ENCODE measurements at places on chromosomes 12 and 14. TPM values are rescaled to one million over a fixed set of nuclear protein-coding genes. Genes with fewer than 3 reads are reported as not detected.

The TMEM119 gene
- 0.10 TPM for total RNA-seq

The ADGRD1 gene
- total RNA-seq, result 1.0 TPM

The MGAT2 gene
- 43.7 TPM for total RNA-seq

The GPD1 gene
- total RNA-seq, result 0.10 TPM

The IRAK3 gene
- total RNA-seq, result 0.46 TPM

The SCNN1A gene
- total RNA-seq, result 0.17 TPM

The NINJ2 gene
- total RNA-seq, result 7.5 TPM

DNA sequence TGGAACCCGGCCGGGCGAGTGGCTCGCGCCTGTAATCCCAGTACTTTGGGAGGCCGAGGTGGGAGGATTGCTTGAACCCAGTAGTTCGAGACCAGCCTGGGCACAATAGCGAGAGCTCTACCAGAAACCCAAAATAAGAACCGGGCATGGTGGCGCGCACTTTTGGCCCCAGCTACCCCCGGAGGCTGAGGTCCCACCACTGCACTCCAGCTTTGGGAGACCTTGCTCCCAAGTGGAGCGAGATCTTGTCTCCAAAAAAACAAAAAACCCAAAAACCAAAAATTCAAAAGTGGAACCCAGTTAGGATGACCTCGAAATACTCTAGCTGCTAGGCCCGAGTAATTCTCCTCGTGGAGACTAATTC, 769 bp upstream of the VTI1B start:
- DNase-seq, result no peak
- H3K4me3 ChIP-seq, result peak overlapping the region; percentile 83
- peak overlapping the region; percentile 83 for H3K27ac ChIP-seq

DNA sequence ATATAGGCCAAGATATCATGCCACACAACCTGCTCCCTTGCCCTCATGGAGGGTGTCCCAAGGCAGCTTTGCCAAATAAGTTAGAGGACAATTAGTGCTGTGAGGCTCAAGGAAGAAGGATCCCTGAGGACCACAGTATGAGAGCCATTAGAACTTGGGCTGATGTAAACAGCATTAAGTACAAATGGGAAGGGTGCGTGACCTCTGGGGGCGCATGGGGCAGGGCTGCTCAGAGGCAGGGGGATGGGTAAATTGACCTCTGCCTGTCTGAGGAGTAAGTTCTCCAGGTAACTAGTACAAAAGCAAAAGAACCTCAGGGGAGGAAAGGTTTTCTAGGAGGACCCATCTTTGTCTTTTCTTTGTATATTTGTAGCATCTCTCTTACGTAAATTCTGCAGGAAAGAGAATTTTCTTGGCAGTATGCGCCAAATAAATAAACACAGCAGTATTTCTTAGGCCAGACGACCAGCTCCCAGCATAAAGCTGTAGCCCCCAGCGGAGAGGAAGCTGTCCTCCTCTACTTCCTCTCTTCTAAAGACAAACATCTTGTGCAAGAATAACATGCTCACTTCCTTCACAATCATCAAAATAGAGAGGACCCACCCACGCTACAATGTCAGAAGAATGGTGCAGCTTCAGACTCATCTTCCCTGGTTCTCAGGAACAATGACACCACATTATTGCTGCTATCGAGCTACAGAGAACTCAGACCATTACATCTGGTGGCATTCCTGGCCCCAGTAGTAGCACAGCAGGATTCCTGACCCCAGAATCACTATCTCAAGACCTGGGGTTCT, 16.4 kb upstream of the VWF start:
- no peaks in the 10 kb centered on the region for H3K27me3 ChIP-seq
- no peak overlapping the region for H3K4me3 ChIP-seq
- H3K4me1 ChIP-seq, result peaks cover 36% of the 10 kb centered on the region
- H3K36me3 ChIP-seq, result no peaks in the 10 kb centered on the region
- peak overlapping the region; percentile 81 for H3K27ac ChIP-seq

DNA sequence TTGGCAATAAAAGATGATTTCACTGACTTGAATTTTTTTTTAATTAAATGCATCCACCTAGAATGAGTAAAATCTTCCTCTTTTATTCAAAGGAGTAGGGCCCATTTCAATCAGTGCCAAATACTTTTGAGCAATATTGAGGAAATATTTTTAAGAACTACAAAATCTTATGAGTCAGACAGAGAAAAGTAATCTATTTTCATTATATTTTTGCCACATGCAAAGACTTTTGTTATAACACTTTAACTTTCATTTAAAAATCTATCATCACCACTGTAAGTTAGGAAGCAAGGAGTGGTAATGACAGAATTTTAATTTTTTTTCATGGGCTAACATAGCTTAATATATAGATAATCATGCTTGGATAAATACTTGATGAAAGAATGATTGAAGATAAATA, 345.2 kb upstream of the KITLG start:
- no peak overlapping the region for H3K4me3 ChIP-seq
- H3K4me1 ChIP-seq, result no peaks in the 10 kb centered on the region
- H3K27me3 ChIP-seq, result no peaks in the 10 kb centered on the region
- H3K27ac ChIP-seq, result no peak overlapping the region
- DNase-seq, result no peak
- H3K36me3 ChIP-seq, result no peaks in the 10 kb centered on the region

GRCh38 chr12:11882301-11883019, 188.3 kb upstream of the BCL2L14 start:
- H3K27me3 ChIP-seq, result no peaks in the 10 kb centered on the region
- DNase-seq, result no peak
- H3K36me3 ChIP-seq, result peaks cover 70% of the 10 kb centered on the region
- H3K27ac ChIP-seq, result no peak overlapping the region
- H3K4me3 ChIP-seq, result no peak overlapping the region

DNA sequence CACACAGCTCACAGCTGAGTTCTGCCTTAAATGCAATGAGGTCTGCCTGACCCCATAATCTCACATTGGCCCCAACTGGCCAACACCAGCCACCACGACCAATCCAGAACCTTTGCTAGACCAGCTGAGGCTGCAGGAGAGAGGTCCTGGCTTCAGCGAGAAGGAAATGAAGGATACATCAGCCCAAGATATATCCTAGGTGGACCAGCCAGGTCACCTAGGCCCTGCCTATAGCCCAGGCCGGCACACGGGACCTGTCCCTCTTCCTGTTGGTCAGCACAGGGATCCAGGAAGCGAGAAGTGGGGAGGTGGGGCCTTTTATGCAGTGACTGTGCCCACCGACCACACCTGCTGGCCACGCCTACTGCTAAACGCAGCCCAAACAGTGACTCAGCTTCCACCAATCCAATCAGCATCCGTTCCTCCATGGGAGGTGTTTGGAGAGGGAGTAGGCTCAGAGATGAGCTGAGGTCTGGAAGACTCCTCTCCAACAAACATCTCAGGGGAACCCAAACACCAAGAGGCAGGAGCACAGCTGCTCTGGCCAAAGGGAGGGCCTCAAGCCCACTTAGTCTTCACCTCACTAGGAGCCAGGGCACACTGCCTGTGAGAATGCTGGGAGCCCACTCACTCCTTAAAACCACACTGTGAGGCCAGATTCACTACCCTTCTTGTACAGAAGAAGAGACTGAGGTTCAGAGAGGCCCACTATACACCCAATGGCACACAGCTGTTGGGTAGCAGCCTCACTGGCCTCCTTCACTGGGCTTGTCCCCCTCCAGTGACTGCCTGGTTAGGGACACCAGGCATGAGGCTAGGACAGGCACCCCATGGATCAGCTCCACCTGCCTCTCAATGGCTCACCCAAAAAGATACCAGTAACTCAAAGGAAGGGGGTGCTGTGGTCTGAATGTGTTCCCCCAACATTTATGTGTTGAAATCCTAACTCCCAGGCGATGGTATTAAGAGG, 51.3 kb upstream of the PPP2R5C start:
- no peaks in the 10 kb centered on the region for H3K27me3 ChIP-seq
- H3K27ac ChIP-seq, result no peak overlapping the region
- H3K4me3 ChIP-seq, result no peak overlapping the region
- H3K36me3 ChIP-seq, result no peaks in the 10 kb centered on the region
- no peak for DNase-seq

DNA sequence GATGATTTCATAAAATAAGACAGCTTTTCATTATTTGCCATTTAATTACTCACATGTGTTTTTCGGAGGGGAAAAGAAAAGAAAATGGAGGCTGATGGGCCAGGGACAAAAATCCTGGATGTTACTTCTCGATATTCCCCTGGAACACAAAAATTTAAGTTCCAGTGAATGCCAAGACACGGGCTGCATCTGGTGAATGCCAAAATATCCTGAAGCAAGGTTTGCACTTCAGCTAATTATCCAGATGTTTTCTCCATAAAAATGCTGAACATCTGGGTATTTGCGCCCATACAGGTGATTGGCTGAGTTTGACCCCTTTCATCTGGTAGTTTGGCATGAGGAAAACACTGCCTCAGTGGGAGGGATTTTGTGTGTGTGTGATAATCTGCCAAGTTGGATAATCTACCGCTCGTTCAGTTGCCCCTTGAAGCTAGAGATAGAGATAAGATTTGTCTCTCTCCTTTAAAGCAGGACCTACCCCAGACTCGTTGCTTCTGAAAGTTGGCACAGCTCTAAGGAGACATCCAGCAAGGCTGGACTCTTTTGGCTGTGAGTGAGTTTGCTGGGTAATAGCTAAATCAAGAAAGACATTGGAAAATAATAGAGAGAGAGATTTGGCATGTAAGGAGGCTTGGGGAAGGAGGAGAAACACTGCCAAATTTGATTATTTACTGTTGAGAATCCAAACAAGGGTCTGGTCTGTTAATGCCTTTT, 390.0 kb downstream of the EGLN3 start:
- no peak overlapping the region for H3K4me3 ChIP-seq
- no peaks in the 10 kb centered on the region for H3K36me3 ChIP-seq
- H3K27me3 ChIP-seq, result peaks cover 3% of the 10 kb centered on the region
- H3K4me1 ChIP-seq, result no peaks in the 10 kb centered on the region

- no peak overlapping the region for H3K4me3 ChIP-seq
- H3K4me1 ChIP-seq, result no peaks in the 10 kb centered on the region
- H3K27me3 ChIP-seq, result no peaks in the 10 kb centered on the region
These were observed 10.3 kb downstream of the GPRC5D start for GRCh38 chr12:12941450-12942350.

DNA sequence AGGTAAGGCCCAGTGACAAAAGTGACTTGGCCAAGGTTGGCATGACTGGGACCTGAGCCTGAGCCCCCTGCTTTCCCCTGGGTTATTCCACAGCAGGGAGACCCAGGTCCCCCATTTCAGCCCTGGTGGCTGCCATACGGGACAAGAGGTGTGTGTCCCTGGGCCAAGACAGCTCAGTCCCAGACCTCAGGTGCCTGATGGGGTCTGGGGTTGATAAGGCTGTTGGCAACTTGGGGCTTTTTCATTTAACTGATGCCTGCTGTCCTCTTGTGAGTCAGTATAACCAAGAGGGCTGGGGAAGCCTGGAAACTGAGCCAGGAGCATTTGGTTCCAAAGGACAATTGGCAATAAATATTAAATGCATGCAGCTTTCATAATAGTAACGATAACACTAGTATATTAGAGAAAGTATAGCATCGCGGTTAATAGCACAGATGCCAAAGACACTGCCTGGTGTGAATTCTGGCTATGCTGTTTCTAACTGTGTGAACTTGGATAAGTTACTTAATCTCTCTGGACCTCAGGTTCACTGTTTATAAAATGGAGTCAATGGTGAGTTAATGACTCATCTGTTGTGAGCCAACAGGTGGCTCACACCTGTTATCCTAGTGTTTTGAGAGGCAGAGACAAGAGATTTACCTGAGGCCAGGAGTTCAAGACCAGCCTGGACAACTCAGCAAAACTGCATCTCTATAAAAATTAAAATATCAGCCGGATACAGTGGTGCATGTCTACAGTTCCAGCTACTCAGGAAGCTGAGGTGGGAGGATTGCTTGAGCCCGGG, 898 bp downstream of the SDSL start:
- H3K27ac ChIP-seq, result no peak overlapping the region
- H3K27me3 ChIP-seq, result peaks cover 5% of the 10 kb centered on the region
- peaks cover 9% of the 10 kb centered on the region for H3K4me1 ChIP-seq
- no peak for DNase-seq
- no peak overlapping the region for H3K4me3 ChIP-seq

- no peak for DNase-seq
- H3K36me3 ChIP-seq, result no peaks in the 10 kb centered on the region
- no peaks in the 10 kb centered on the region for H3K4me1 ChIP-seq
- no peak overlapping the region for H3K27ac ChIP-seq
- no peaks in the 10 kb centered on the region for H3K27me3 ChIP-seq
These were observed 149.3 kb downstream of the PIWIL1 start for GRCh38 chr12:130486891-130487416.

DNA sequence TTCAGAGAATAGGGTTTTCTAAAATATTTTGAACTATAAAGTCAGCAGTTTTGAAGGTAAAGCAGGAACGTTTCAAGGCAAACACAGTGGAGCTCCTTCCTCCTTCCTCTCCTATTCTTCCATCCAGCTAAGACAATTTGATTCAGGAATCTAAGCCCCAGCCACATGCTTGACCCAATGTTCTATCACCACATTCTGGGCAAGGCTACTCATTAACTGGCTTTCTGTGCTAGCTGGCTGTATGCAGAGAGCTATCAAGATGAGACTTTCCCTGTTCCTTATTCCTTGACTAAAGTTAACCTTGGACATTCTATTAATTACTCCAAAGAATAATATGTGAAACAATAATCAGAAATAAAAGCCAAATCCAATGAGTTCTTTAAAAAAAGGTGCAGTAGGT, 266.9 kb downstream of the NOVA1 start:
- no peak overlapping the region for H3K4me3 ChIP-seq
- no peaks in the 10 kb centered on the region for H3K36me3 ChIP-seq
- H3K27ac ChIP-seq, result no peak overlapping the region
- no peaks in the 10 kb centered on the region for H3K4me1 ChIP-seq

DNA sequence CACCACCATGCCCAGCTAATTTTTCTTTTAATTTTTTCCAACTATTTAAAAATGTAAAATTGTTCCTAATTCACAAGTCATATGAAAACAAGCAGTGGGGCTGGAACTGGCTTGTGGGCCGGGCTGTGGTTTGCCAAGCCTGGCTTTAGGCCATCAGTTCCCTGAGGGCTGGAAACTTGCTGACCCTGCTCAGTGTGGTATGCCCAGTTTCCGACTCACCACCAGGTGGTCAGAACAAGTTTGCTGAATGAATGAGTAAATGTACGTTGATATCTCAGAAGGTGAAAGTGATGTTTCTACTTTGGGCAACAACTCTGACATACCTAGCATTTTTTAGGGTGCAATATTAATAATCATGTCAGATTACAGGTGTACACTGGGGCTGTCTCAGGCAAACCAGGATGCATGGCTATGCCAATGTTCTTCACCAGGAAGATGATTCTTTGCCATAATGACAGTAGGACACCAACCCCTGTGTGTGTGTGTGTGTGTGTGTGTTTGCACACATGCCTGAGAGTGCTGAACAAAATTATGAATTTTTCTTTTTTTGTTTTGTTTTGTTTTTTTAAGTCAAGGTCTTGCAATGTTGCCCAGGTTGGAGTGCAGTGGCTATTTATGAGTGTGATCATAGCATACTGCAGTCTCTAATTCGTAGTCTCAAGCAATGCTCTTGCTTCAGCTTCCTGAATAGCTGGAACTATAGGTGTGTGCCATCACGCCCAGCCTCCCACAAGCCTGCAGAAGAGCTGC, 106.1 kb downstream of the PTPN11 start:
- no peak overlapping the region for H3K27ac ChIP-seq
- H3K36me3 ChIP-seq, result no peaks in the 10 kb centered on the region
- DNase-seq, result peak; percentile 16
- no peaks in the 10 kb centered on the region for H3K27me3 ChIP-seq
- no peak overlapping the region for H3K4me3 ChIP-seq

- H3K27me3 ChIP-seq, result no peaks in the 10 kb centered on the region
- no peak for DNase-seq
- H3K27ac ChIP-seq, result no peak overlapping the region
- peaks cover 42% of the 10 kb centered on the region for H3K36me3 ChIP-seq
- H3K4me1 ChIP-seq, result no peaks in the 10 kb centered on the region
These were observed 64.0 kb upstream of the ATF1 start for GRCh38 chr12:50699940-50700339.
